ENCODE measurements at places on chromosomes 7 and 10.

DNA sequence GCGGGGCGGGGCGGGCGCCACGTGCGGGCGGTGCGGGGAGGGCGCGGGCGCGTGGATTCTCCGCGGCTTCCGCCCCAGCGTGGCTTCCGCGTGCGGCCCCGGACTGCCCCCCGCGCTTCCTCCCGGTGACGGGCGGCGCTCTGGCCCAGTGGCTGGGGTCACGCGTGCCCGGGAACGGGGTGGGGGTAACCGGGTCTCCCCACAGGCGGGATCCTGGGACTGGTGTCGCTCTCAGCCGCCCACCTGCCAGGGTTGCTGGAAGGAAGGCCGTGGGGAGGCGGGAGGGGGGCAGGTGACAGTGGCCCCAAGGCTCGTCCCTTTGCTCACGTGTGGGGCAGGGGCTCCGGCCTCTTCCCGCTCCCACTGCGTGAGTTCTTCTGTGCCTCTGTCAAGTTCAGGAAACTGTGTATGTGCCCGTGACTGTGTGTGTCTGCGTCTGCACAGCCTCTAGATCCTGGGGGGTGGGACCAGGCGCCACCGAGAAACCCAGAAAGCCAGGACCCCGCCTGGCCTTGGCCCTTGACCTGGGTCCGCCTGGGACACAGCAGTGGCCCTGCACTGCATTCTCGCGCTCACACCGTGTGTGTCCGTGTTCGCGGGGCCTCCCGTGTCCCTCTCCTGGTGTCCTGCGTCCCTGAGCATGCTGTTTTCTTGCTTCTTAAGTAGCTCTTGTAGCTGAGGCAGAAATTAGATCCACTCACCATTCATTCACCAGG lies 919 bp downstream of the MAFK start:
- DNase-seq = no peak

DNA sequence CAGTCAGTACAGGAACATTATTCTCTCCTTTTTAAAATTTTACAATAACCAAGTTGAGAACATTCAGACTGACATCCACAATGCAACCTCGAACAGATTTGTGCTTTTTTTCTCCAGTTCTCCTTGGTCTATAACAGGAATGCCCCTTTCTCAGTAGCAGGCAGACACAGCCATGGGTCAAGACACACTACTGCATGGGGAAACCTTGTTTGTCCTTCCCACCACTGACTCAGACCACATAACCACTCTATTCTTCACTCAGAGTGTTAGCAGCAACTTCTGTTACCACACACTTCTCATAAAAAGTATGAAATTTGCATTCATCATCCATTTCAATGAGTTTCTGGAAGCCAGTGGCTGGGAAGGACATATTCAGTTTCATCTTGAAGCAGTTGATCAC lies 421.7 kb downstream of the ADRA2A start:
- no peak for DNase-seq

DNA sequence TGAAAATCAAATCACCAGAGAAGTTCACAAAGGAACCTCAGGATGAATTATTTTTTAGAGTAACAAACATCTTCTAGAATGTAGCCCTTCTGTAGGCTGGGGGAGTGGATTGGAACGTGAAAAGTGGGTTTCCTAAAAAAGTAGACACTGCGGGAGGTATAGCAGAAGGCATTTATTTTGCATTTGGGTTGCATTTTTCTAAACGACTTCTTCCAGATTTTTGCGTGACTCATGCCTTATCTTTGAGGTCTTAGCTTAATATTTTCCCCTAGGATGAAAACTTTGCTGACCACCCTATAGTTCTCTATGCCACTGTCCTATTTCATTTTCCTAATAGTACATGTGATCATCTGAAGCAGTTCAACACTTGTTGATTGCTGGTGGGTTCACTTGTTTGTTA lies 112.7 kb upstream of the JCAD start:
- no peak for DNase-seq

GRCh38 chr7:68321076-68321639 lies 1277.1 kb upstream of the AUTS2 start:
- no peak for DNase-seq

DNA sequence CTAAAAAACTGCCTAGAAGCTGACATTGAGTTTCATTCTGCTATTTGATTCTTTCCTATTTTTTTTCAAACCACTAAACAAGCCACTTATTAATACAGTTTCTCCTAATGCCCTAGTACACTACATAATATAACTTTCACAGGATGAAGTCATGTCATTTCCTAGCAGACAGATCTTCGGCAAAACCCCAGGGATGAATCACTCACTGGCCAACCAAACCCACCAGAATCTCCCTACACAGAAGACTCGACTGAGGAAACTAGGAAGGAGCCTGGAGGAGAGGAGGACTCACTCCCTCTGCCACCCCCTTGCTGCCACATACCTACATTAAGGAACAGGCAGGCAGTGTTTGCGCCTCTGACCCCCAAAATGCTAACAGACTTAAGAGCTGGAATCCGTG lies 33.4 kb downstream of the XPNPEP1 start:
- DNase-seq = no peak

Data from stimulated activated CD8-positive, alpha-beta memory T cell treated with anti-CD3 and anti-CD28 coated beads, Interleukin-4, amount 100 ng/mL, for 1 hour (primary cell).